Endodermal cell (in vitro differentiated cells): ENCODE measurements at places on chromosomes 11 and 22. TPM values are rescaled to one million over a fixed set of nuclear protein-coding genes. Genes with fewer than 3 reads are reported as not detected.
A peak's percentile ranks its signal among the peaks of the same experiment; 100 is the strongest.

- DNase-seq, result no peak
Observed at GRCh38 chr11:36602135-36602534, 4.1 kb upstream of the RAG2 start.

The PIWIL4 gene
- total RNA-seq, result 0.24 and 0.34 TPM in 2 replicates

The CDON gene
- 20.7 to 28.0 TPM (median 24.5 TPM) in 3 replicates for total RNA-seq

The CAT gene
- 22.6 to 23.4 TPM (median 23.0 TPM) in 3 replicates for total RNA-seq

GRCh38 chr22:49119551-49119952 lies 708.1 kb downstream of the BRD1 start:
- peak; percentile 81 for DNase-seq

DNA sequence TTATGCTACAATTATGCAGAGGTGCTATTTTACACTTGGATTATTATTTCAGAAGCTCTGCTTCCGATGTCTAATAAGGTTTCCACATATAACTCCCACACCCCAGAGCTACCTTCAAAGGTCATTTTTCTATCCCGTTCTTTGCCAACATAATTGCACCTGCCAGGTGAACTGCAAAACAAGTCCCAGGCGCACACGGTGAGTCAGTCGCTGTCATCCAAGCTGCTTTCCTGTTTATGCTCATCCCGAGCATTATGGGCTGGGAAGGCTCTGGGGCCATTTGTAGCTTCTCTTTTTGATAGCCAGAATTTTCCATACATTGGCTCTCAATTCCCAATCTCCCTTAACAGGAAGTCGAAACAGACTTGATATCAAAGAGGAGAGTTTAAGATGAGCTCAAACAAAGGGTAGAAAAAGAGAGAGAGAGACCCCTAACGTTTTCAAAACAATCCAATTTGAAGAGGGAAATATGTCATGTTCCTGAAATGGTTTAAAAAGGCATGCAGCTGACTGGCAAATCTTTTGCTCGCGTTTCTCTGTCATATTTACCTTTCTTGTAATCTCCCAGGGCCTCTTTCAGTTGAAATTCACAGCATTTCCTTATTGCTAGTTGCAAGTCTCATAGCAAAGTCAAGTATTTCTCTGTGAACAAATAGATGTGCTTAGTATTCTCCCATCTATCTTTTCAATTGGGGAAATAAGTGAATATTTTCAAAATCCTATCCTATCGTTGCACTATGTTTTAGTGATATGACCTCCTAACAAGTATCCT lies 815.9 kb downstream of the KCNA4 start:
- no peak for DNase-seq

The KDELR3 gene
- total RNA-seq, result 10.9 and 11.4 TPM in 2 replicates

The SHANK2 gene
- total RNA-seq, result 22.3 to 33.2 TPM (median 25.8 TPM) in 3 replicates

The SAA4 gene
- total RNA-seq, result not detected in 2 replicates

GRCh38 chr11:134460881-134461280 lies 48.8 kb upstream of the B3GAT1 start:
- DNase-seq, result no peak

GRCh38 chr11:36729825-36730224 lies 131.8 kb upstream of the RAG2 start:
- DNase-seq, result no peak

DNA sequence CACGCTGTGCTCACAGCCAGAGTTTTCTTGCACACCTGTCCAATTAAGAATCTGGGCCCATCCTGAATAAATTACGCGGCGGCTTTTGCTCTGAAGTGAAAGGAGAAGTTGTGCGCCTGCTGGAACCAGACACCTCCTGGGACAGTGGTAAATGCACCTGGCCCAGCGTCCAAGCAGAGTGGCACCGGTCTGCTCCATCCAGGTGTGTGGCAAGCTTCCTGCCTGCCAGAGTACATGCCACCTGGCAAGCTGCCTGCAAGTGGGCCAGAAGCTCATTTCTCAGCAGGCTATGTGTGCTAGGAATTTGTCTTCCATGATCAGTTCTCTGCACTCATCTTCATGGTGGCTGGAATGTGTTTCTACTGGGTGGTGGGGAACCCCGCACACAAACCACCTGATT lies 660.6 kb downstream of the ETS1 start:
- no peak for DNase-seq

GRCh38 chr11:111059726-111060125 lies 185.8 kb upstream of the POU2AF2 start:
- DNase-seq, result no peak

The KCNQ1 gene
- 1.8 to 2.9 TPM (median 2.3 TPM) in 3 replicates for total RNA-seq

The OR10A2 gene
- not detected in 3 replicates for total RNA-seq

- DNase-seq, result no peak
Observed at GRCh38 chr11:121057922-121058321, 34.0 kb downstream of the TBCEL start.

The CDC42BPG gene
- 12.3 and 12.6 TPM in 2 replicates for total RNA-seq

The HTR3B gene
- total RNA-seq, result not detected in 3 replicates

DNA sequence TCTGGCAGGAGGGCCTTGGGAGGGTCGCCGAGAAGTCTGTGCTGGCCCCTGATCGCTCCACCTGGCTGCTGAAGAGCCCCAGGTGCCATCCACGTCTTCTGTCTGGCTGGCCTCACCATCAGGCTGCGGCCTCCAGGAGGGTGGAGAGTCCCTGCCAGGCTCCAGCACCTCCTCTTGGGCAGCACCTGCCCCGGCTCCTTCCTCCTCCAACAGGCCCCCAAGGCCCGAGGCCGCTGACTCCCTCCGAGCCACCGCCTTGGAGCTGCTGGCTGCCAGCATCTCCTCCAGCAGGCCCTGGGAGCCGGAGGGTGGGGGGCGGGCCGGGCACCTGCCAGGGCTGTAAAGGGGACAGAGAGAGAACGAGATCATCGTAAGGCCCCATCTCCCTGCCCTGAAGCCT lies 22.3 kb downstream of the TNKS1BP1 start:
- no peak for DNase-seq

GRCh38 chr22:30036656-30037055 lies 43.6 kb upstream of the HORMAD2 start:
- DNase-seq, result no peak

DNA sequence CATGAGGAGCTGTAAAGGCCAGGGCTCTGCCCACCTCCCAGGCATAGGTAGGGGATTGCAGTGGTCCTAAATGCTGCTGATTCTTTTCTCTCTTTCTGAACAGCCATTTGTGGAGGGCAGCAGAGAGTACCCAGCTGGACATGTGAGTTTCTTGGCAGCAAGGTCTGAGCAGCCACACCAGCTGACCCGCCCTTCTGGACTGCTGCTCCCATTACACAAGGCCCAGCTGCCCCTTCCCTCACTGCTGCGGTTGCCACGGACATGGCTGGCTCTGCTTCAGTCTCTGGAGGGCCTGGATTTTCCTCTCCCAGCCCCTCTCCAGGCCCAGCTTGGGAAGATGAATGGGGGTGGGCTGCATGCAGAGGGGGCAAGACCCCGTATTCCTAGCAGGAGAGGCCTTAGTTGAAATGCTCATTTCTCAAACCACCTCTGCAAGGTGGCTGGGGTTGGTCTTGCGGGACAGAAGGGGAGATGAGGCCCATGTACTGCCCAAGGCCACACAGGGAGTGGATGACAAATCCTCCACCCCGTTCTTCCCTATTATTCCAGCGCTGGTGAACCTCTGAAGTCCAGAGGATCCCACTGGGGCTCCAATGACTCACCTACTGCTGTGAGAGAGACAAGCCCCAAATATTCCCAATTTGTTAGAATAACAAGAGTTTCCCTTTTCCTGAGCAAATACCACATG lies 4.6 kb downstream of the LGALS12 start:
- DNase-seq, result no peak

DNA sequence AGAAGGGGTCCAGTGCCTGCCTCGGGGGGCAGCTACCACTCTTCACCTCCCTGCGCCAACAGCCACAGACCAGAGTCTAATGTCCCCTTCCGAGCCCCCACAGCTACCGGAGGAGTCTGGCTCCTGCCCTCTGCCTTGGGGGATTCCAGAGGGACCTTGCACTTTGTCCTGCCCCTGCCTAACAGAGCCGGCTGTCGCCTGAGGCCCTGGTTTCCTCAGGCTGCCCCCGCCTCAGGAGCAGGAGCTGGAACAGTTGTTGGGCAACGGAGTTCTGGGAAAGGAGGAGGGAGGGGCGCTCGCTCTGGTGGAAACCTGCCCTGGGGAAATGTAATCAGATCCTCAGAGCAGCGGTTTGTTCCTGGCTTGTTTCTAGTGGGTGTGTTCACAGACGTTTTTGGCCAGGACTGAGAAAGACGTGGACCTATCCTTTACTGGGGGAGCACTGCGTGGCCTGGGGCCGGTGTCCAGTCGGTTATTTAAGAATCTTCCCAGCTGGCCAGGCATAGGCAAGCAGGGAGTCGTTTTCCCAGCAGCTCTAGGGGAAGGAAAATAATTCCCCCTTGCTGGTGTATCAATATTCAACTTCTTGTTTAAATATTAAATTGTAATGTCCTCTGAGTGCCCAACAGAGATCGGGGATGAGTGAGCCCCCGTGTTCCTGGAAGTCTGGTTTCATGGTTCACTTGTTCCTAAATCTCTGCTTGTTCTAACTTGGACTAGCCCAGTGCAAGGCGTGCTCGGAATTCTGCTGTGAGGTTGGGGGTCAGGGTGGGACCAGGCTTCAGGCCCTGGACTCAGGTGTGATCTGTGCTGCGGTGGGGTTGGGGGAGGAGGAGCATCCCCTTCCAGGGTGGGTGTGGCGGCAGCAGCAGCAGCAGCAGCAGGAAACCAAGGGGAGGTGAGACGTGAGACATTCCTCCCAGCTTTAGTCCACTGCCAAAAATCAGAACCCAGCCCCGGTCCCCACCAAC lies 32.1 kb downstream of the A4GALT start:
- DNase-seq, result peak; percentile 83

- DNase-seq, result no peak
Observed at GRCh38 chr11:36471577-36471976, 38.5 kb downstream of the TRAF6 start.

The NRXN2 gene
- 0.46 to 1.3 TPM (median 1.00 TPM) in 3 replicates for total RNA-seq

DNA sequence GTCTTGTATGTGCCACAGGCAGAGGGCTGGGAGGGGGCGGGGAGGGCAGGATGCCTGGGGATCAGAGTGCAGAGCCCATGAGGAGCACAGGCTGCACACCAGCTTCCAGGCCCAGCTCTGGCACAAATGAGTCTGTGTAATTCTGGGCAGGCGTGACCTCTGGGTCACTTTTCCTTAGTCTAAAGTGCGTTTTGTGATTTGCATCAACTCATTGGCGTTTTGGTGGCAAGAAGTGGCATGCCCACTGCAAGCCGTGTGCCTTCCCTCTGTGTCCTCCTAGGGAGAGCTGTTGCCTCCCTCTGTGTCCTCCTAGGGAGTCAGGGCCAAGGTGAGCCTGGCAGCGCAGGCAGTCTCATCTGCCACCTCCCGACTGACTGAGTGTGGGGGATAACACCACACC lies 17.2 kb downstream of the CHADL start:
- no peak for DNase-seq

The OR8G1 gene
- total RNA-seq, result not detected in 3 replicates

GRCh38 chr11:1062075-1062820 lies 12.4 kb upstream of the MUC2 start:
- DNase-seq, result no peak

The B3GAT1 gene
- total RNA-seq, result 13.4 to 29.6 TPM (median 29.5 TPM) in 3 replicates

The YAP1 gene
- 213 and 228 TPM in 2 replicates for total RNA-seq

DNA sequence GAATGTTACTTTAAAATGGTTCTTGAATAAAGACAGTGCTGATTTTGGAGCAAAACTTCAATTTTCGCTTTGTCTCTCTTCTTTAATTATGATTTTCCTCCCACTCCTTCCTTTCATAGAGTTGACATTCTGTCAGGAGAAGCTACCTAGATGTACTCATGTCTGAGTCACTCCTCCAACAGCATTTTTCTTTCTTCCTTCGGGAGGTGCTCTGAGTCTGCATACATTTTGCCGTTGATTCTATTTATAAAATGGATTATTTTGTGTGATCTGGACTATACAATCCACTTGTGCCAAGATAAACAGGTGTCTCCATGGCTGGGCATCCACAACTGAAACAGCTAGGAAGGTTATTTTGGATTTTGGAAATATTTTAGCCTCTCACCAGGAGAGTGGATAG lies 588.3 kb upstream of the ANO5 start:
- DNase-seq, result no peak

GRCh38 chr11:86069408-86070101 lies 671 bp upstream of the PICALM start:
- peak; percentile 71 for DNase-seq

- no peak for DNase-seq
Observed at GRCh38 chr11:61985869-61986268, 18.4 kb upstream of the FTH1 start.

The OR52B4 gene
- total RNA-seq, result not detected in 2 replicates

GRCh38 chr11:97972731-97973130 lies 1048.0 kb upstream of the CNTN5 start:
- DNase-seq, result no peak

The OR2AG1 gene
- not detected in 2 replicates for total RNA-seq

GRCh38 chr11:34189191-34189590 lies 83.8 kb downstream of the NAT10 start:
- no peak for DNase-seq

DNA sequence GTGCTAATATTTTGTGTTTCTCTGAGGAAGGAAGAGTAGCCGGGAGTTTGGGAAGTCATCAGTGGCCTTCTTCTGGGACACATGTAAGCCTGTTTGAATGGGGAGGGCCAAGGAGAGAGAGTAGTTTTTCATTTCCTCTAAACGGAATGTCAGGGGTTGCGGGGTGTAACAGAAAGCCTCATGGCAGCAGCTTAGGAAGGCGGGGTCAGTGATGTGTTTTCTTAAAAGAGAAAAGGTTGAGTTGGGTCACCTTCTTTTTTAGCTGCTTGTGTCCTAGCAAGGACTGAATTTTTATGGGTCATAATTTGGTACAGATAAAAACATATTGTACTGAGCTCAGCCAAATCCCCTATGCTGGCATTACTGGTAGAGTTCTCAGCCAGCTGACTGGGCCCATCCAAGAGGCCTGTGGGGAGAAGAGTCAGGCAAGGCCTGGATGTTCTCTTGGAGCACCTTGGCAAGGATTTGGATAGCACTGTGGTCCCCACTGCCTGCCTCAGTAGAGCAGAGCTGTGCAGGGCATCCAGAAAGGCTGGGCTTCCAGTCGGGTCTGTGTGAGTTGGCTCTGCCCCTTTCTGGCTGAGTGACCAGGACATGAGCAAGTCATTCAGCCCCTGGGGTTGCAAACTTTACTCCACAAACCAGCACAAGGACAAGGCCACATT lies 29.4 kb upstream of the NAV2 start:
- no peak for DNase-seq
